ENCODE measurements at places on chromosomes 5 and 9.

GRCh38 chr9:101093620-101094019 is 65.1 kb downstream of the PLPPR1 start:
- no peak for DNase-seq

DNA sequence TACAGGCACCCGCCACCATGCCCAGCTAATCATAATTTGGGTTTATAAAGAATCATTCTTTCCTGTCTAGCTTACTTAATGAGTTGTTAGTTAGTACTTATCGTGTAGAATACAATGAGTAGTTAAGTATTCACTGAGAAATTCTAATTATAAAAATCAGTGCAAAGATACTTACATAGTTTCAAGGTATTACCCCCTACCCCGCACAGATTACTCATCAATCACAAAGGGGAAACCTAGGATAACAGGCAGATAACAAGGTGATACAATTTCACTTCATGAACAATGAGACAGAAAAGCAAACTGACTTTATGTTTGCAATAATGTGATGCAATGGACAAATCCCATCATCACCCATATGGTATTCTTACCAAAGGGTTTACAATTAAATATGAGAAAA is 109.6 kb downstream of the FAM174A start:
- DNase-seq, result no peak

DNA sequence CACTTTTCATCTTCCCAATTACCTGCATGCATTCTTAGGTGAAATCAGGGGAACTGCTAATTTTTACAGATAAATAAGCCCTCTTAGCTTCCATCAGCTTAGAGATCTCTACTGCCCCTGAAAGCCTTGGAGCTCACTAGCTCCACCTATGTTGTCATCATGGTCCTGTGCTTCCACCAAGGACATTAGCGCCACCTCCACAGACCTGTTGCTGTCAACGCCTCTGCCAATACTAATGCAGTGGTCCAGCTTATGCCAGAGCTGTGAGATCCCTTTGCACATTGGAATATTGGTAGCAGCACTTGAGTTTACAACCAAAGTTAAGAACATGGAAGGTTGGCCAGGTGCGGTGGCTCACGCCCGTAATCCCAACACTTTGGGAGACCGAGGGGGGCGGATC is 7.7 kb upstream of the SHISAL2B start:
- DNase-seq, result no peak

- DNase-seq, result peak; percentile 75
Measured at GRCh38 chr5:82351754-82352145, 73.6 kb upstream of the RPS23 start.

GRCh38 chr9:72807765-72808445 is 144.9 kb downstream of the ALDH1A1 start:
- peak; percentile 19 for DNase-seq

Measured in amniotic epithelial cell (primary cell).